Eye (tissue), 1 donor: ENCODE measurements at places on chromosomes 5 and 9.

DNA sequence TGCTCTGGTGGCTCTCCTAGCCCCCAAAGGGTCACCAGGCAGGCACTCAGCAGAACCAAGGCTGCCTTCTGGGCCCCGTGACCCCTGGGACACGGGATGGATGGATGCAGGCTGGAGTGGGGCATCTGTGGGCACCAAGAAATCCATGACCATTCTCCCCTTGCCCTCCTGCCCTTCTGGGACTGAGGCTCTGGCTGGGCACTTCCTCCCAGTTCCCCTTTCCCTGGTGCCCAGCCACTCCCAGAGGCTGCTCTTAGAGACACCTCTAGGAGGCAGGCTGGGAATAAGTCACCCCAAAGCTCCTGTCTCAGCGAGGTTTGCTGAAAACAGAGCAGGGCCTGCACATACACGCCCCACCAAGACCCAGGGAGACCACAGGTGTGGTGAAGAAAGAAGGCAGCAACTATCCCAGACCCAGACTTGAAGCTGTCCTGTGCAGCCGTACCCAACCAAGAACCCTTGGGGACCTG, 943 bp downstream of the STING1 start:
- no peak for DNase-seq

DNA sequence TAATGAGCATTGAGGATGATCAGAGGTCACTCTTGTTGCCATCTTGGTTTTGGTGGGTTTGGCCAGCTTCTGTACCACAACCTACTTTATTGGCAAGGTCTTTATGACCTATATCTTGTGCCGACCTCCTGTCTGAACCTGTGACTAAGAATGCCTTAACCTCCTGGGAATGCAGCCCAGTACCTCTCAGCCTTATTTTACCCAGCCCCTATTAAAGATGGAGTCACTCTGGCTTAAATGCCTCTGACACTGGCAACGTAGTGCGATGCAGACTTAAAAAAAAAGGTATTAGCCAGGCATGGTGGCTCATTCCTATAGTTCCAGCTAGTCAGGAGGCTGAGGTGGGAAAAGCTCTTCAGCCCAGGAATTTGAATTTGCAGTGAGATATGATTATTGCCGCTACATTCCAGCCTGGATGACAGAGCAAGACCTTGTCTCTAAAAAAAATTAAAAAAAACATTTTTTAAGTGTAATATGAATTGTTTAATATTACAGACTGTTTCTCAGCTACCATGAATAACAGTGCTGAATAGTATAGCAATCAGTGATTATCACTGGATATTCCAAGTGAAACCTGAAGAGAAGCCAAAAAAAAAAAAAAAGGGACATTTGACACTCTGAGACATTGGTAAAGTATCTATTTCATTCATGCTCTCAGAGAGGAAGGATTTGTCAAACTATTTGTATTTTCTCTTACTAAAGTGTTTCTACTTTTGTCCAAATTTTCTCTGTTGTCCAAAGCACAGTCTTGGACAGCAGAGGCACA, 18.3 kb upstream of the STOM start:
- no peak for DNase-seq

GRCh38 chr9:37986771-37987258, 82.2 kb downstream of the SHB start:
- DNase-seq, result peak; percentile 81

DNA sequence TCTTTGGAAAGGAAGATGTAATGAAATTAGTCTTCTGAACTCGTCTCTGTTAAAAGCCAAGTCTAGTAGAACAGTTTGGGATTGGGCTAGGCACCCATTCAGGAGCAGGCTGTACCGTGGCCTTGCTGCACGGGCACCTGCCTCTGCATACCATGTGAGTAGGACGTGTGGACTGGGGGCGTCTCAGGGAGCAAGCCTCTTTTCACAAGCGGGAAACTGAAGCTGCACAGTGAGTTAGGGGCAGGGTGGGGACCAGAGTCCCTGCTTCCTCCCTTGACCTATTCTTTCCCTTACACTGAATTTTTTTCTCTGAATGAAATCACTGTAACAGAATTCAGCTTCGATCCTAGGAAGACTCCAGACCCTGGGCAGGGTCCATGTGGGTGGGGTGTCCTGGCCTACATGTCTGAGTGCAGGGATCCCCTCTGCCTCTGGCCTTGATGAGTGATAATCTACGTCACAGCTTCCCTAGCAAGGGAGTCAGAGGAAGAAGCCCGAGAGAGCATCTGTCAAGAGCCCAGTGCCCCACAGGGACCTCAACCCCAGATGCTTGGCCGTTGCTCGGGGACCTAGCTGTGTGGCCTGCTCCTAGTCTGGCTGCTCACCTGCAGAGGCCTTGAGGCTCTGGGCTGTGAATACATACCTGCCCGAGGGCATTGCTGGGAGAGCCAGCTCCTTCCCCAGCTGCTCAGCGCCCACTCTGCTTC, 15.1 kb downstream of the PHF2 start:
- DNase-seq, result no peak

- peak; percentile 62 for DNase-seq
Observed at GRCh38 chr5:9104571-9105339, 441.1 kb downstream of the SEMA5A start.

GRCh38 chr9:131419026-131419614, 25.2 kb downstream of the PRRC2B start:
- DNase-seq, result no peak

DNA sequence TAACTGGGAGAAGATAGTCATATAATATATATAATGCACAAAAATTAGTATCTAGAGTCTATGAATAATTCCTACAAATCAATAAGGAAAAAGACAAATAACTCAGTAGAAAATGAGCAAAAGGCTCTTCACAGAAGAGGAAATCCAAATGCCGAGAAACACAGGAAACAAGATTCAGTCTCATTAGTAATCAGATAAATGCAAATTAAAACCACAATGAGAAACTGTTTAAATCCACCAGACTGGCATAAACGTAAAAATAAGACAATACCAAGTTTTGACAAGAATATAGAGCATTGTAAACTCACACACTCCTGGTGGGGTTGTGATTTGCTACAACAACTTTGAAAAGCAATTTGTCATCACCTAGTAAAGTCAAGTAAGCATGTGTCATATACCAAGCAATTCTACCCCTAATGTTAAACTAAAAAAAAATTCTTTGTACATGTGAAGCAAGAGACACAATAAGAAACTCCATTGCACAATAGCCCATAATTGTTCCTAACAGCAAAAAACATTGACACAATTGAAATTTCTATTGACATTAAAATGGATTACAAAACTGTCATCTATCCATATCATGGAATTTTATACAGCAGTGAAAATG, 21.0 kb upstream of the UBLCP1 start:
- no peak for DNase-seq

- no peak for DNase-seq
Observed at GRCh38 chr9:107266624-107267368, 16.3 kb upstream of the RAD23B start.

- DNase-seq, result no peak
Observed at GRCh38 chr9:93129691-93130500, 4.2 kb downstream of the NINJ1 start.

DNA sequence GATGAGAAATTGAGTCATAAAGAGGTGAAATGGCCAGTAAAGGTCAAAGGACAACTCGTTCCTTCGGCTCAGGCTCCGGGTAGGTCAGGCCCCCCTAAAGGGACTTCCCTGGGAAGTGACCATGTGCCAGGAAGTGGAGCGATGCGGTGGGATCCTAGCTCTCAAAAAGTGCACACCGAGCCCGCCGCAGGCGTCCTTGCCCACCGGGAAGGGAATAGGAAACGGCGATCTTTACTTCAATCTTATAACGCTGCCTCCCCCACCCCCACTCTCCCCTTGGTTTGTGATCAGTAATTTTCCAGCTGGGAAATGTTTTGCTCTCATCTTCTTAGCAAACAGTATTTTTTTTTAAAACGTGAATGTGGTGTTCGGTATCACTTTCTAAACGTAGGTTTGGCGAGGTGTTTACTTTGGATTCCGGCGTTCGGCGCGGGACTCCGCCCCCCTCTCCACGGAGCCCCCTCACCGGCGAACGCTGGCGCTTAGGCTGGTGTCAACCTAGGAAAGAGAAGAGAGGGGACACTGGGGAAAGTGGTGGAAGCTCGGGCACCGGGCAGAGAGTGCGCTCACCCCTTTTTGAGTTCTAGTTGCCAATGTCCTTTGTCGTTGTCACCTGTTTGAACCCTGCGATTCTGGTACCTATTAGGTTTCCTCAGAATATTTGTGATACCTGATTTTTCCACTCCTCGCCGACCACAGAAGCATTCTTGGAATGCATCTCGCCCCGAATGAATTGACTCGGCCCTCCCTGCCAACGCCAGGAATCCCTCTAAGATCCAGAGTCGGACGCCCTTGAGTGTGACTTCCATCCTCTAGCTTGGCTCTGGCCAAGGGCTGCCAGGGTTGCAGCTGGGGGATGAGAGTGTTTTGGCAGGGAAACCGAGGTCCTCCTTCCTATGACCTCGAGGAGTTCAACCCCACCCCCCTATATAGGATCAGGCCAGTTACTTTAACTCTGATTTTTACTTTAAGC, 1.8 kb upstream of the KLF4 start:
- DNase-seq, result peak; percentile 71

DNA sequence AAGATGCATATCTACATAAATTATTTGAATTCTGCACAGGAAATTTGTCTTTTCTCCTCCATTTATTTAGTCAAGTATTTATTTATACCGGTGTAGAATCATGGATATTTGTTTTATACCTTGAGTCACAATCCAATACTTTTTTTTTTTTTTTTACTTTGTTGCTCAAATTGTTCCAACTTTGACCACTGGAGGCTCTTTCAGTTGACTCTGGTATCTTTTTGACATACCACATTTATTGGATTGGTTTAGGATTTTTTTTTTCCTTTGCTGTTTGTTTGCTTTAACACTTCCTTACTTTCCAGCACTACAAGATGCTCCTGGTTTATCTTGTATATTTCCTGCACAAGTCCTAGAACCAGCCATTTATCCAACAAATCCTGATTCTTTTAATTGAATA, 543.1 kb upstream of the RIOK2 start:
- no peak for DNase-seq

DNA sequence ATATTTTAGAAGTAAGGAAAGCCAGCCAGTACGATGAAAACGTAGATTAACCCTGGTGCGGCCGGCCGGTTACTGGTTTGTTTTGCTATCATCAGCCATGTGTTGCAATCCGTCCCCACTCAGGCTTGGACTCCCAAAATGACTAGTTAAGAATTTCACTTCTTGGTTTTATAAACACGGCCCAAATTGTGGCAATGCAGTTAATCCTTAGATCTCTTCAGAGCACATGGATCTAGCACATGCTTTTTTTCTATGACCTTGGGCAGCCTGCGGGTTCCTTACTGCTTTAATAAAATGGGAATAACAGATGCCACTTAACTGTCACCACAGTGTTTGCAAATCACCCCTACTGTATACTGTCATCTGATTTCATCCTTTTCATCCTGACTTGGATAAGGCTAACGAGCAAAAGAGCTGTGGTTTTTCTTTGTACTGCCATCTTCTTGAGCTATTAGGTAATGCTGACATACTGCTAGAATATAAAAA, 1.5 kb downstream of the NDFIP1 start:
- peak; percentile 71 for DNase-seq

- DNase-seq, result no peak
Observed at GRCh38 chr9:112755016-112755427, 4.5 kb downstream of the SNX30 start.
